ENCODE measurements at places on chromosomes 13 and 19. TPM values are rescaled to one million over a fixed set of nuclear protein-coding genes. Genes with fewer than 3 reads are reported as not detected.

- H3K4me1 ChIP-seq, result peaks cover 4% of the 10 kb centered on the region
- H3K36me3 ChIP-seq, result no peaks in the 10 kb centered on the region
- H3K27ac ChIP-seq, result no peak overlapping the region
- DNase-seq, result no peak
- no peak overlapping the region for H3K4me3 ChIP-seq
Observed at GRCh38 chr19:29882719-29883105, 59.3 kb upstream of the URI1 start.

DNA sequence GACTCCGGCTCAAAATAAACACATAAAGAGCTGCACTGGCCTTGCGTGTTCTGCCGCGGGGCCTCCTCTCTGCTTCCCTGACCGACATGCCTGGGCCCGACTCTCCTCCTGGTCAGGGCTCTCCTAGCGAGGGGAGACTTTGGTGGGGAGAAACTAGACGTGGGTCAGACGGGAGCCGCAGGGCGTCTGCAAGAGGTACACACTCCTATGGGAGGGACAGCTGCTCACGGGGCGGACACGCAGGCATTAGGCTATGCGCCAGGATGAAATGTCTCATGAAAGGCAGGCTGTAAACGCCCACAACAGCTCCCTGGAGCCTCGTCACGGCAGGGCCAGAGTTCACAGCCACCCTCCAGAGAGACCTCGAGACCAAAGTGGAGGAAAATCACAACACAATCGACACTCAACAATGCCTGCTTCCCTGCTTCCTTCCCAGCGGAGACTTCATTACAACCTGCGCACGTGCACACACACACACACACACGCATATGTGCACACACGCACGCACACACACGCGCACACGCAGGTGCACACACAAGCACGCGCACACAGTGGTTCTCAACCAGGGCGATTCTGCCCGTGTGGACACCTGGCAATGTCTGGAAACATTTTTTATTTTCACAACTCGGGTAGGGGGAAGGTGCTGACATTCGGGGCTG lies 5.8 kb downstream of the SLC39A3 start:
- H3K27ac ChIP-seq, result no peak overlapping the region
- no peaks in the 10 kb centered on the region for H3K4me1 ChIP-seq
- no peaks in the 10 kb centered on the region for H3K27me3 ChIP-seq
- no peak overlapping the region for H3K4me3 ChIP-seq
- DNase-seq, result no peak

DNA sequence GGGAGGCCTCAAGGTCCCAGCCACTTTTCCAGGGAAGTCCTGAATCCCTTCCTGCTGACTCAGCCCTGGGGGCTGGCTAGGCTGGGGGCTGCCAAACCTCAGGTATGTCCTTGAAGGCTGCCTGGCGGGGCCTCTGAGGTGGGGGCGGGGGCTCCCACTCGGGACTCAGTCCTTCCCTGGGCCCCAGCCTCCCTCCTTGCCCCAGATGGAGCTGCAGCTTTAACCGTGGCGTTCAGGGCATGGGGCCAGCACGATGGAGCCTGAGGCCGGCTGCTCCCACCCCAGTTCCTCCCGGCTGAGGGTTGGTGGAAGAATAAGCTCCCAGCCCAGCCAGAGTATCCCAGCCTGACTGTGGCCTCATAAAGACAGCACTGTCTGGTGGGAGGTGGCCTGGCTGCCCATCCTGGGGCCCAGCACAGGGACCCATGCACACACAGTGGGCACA lies 12.4 kb downstream of the CILP2 start:
- no peak for DNase-seq
- no peaks in the 10 kb centered on the region for H3K4me1 ChIP-seq
- no peaks in the 10 kb centered on the region for H3K27me3 ChIP-seq
- H3K4me3 ChIP-seq, result no peak overlapping the region
- H3K27ac ChIP-seq, result no peak overlapping the region

- DNase-seq, result no peak
- H3K27me3 ChIP-seq, result no peaks in the 10 kb centered on the region
- H3K4me1 ChIP-seq, result no peaks in the 10 kb centered on the region
- H3K36me3 ChIP-seq, result no peaks in the 10 kb centered on the region
- H3K4me3 ChIP-seq, result no peak overlapping the region
Observed at GRCh38 chr13:48477191-48477855, 55.6 kb downstream of the RCBTB2 start.

GRCh38 chr13:95480131-95480545 lies 72.4 kb upstream of the CLDN10 start:
- H3K36me3 ChIP-seq, result no peaks in the 10 kb centered on the region
- H3K4me1 ChIP-seq, result no peaks in the 10 kb centered on the region
- H3K27me3 ChIP-seq, result no peaks in the 10 kb centered on the region
- DNase-seq, result peak; percentile 16
- H3K4me3 ChIP-seq, result no peak overlapping the region
- no peak overlapping the region for H3K27ac ChIP-seq

GRCh38 chr13:26047040-26047439 lies 4.8 kb downstream of the SHISA2 start:
- peaks cover 19% of the 10 kb centered on the region for H3K4me1 ChIP-seq
- DNase-seq, result no peak
- H3K4me3 ChIP-seq, result no peak overlapping the region
- H3K36me3 ChIP-seq, result no peaks in the 10 kb centered on the region

DNA sequence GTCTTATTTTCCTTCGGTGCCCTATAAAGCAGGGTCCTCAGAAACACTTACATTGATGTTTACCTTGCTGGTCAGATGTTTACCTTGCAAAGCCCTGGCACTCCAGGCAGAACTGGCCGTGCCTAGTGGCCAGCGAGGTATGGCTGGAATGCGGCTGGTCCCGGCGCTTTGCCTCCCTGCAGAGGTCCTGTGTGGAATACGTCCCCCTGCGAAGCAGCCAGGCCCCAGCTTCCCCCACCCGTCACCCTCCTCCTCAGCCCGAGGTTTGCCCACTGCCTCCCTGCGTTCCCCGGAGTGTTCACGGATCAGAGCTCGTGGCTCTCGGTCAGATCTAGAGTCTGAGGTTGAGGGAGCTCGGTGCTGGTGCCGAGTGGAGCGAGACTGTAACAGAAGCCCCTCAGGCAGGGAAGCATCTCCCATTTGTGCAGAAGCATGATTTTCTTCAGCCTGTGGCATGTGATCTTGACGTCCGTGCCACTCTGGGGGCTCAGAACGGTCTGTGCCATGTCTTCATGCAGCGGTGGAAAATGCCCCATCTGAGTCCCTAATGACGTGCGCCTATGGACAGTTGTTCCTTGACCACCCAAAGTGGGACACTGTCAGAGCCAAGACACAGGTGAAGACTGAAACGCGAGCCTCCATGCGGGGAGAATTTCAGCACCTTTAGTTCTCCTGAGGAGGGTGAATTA lies 54.8 kb upstream of the SOX1 start:
- peaks cover 5% of the 10 kb centered on the region for H3K27me3 ChIP-seq
- H3K4me1 ChIP-seq, result no peaks in the 10 kb centered on the region
- no peak overlapping the region for H3K27ac ChIP-seq
- no peaks in the 10 kb centered on the region for H3K36me3 ChIP-seq

DNA sequence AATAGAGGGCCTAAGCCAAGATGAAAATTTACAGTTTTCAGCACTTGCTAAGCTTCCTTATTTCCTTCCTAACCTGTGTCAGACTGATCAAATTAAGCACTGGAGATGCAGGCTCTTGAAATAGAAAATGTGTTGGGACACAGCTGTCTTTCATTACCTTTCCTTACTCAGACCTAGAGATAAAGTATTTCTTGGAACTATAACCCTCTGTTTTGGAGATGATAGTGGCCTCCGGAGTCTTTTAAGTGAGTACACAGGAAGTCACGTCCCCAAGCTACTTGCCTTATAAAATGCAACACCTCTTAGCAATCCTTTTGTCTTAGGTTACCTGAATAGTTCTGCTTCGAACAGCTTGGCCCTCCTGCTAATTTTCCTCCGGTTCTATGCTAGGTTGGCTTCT lies 12.4 kb upstream of the AKAP11 start:
- no peaks in the 10 kb centered on the region for H3K27me3 ChIP-seq
- no peak for DNase-seq
- no peaks in the 10 kb centered on the region for H3K36me3 ChIP-seq
- H3K27ac ChIP-seq, result no peak overlapping the region
- no peak overlapping the region for H3K4me3 ChIP-seq
- H3K4me1 ChIP-seq, result peaks cover 3% of the 10 kb centered on the region

DNA sequence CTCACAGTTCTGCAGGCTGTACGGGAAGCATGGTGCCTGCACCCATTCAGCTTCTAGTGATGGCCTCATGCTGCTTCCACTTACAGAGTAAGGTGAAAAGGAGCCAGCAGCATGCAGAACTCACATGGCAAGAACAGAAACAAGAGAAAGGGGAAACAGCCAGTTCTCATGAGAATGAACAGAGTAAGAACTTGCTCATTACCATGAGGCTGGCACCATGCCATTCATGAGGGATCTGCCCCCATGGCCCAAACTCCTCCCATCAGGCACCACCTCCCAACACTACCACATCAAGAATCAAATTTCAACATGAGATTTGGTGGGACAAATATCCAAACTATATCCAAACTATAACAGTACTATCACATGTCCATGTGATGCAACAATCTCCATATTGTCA lies 72.1 kb downstream of the KATNAL1 start:
- no peak overlapping the region for H3K4me3 ChIP-seq
- peak overlapping the region; percentile 61 for H3K27ac ChIP-seq
- H3K36me3 ChIP-seq, result peaks cover 26% of the 10 kb centered on the region
- DNase-seq, result peak; percentile 49
- no peaks in the 10 kb centered on the region for H3K27me3 ChIP-seq
- H3K4me1 ChIP-seq, result peaks cover 22% of the 10 kb centered on the region

DNA sequence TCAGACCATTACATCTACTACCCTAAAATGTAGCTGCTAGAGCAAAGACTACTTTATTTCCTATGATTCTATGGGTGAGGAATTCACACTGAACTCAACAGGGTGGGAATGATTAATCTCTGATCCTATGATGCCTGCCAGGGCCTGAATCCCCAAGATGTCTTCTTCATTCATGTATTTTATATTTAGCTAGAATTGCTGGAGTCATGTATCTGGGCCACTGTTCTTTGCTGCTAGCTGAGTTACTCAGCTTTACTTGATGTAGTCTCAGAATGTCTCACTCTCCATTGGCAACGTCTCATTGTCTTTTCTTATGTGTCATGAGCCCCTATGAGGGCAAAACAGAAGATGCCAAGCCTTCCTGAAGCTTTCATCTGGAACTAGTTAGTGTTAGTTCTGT lies 21.1 kb downstream of the ZNF582 start:
- no peak for DNase-seq
- peaks cover 75% of the 10 kb centered on the region for H3K36me3 ChIP-seq
- no peak overlapping the region for H3K4me3 ChIP-seq

GRCh38 chr19:35272122-35272719 lies 3.5 kb downstream of the USF2 start:
- H3K4me3 ChIP-seq, result no peak overlapping the region
- no peak for DNase-seq
- no peaks in the 10 kb centered on the region for H3K27me3 ChIP-seq

- no peak overlapping the region for H3K27ac ChIP-seq
- H3K4me3 ChIP-seq, result no peak overlapping the region
- no peaks in the 10 kb centered on the region for H3K27me3 ChIP-seq
- H3K36me3 ChIP-seq, result no peaks in the 10 kb centered on the region
- no peak for DNase-seq
- peaks cover 11% of the 10 kb centered on the region for H3K4me1 ChIP-seq
Observed at GRCh38 chr13:41568143-41568971, 111.0 kb downstream of the RGCC start.

Gene PGLYRP1
- total RNA-seq, result not detected

Gene PSG6
- total RNA-seq, result not detected

Gene PGLYRP2
- 4.7 TPM for total RNA-seq

Gene FARP1
- total RNA-seq, result 177 TPM
